ENCODE measurements at places on chromosomes 1 and 21.
A peak's percentile ranks its signal among the peaks of the same experiment; 100 is the strongest.

DNA sequence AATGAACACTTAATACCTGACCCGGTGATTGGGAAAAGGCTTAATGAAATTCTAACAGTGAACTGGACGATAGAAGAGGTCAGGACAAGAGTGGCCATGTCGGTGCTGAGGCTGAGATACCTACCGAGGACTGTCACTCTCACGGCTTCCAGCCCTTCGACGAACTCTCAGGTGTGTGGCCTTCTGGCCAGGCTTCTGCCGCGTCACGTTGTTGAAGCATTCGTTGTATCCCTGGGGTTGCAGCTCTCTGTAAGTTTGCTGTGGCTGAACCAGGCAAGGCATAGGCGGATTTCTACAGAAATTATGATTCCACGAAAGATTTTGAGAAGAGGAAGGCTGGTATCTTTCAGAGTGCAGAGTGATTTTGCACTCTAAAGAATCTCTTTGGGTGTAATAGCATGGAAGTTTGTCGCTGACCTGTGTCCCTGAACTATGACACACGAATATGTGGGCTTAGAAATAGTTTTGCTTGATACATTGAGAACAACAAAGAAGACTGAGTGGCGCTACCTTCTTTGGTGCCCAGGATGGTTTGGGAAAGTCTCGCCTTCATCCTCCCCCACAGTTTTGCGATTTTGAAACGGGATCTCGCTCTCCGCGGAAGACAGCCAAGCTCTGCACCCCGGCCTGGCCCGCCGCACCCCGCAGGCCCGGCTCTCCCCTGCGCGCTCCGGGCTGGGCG lies 403 bp upstream of the EPHX4 start:
- DNase-seq = no peak

DNA sequence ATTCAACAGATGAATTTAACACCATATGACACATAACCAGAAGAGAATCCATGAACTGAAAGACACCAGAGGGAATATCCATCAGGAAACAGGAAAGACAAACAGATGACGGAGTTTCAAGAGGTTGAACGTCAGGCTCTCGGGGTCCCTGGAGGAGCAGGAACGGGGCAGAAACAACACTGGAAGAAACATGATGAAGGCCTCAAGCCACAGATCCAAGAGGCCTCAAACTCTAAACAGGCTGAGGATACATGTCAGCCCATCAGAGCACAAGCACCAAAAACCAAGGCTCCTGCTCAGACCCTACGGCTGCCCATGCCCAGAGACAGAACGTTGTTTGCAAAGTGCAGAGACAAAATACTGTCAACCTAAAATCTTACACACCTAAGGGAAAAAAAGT lies 7.0 kb downstream of the INTS11 start:
- no peak for DNase-seq

GRCh38 chr1:92554216-92554615 lies 67.5 kb upstream of the GFI1 start:
- no peak for DNase-seq

- no peak for DNase-seq
Measured at GRCh38 chr1:14313731-14314431, 284.6 kb upstream of the KAZN start.

DNA sequence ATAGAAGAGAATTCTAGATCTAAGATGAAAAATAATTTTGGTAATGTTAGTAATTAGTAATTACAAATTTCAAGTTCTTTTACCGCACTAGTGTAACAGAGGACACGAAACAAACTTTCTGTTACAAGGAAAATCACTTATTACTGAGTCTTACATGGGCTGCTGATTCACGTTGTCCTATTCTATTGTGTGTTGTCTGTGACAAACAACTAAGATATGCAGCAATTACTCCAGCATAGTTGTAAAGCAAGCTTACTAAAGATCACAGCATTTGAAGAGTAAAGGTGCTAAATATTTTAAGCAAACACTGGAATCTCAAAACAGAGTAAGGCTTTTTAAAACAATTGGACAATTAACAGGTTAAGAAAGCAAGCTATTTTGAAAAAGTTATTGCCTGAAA lies 502.3 kb downstream of the KCNT2 start:
- no peak for DNase-seq

DNA sequence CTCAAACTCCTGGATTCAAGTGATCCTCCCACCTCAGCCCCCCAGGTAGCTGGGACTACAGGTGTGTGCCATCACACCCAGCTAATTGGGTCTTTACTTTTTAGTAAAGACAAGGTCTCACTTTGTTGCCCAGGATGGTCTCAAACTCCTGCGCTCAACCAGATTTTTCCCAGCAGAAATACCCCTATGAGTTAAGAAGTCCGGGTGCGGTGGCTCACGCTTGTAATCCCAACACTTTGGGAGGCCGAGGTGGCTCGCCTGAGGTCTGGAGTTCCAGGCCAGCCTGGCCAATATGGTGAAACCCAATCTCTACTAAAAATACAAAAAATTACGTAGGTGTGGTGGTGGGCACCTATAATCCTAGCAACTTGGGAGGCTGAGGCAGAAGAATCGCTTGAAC lies 6.5 kb upstream of the L1TD1 start:
- DNase-seq = no peak

DNA sequence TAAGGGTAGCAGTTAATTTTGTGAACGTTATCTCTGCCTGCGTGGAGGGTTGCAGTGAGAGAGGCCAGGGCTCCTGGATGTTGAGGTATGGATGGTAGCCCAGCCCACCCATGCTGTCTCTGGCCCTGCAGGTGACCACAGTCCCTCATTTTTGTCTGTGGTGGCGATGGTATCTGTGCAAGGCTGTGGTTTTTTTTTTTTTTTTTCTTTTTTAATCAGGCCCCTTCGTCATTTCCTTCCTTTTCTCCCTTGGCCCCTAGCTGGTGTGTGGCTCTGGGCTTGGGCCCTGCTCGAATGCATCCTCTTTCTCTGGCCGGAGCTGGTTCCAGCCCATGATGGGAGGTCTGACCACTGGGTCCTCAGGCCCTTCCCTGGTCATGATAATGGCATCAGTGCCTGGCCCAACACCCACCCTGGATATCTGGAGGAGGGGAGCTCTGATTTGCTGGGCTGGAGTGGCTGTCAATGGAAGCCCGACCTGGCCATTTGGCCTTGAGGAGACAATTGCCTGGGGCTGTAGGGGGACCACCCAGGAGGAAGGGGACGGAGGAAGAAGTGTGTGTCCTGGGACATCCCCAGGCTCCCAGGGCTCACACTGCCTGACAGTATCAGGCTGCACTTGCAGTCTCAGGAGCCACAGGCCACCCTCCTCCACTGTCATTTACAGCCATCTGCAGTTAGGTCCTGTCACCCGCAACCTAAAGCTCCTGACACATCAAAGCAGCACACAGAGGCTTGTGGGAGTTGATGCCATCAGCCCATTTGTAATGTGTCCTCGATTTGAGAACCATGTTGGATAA lies 8.1 kb upstream of the RNF187 start:
- no peak for DNase-seq

- no peak for DNase-seq
Measured at GRCh38 chr21:25573409-25574206, 33.7 kb downstream of the MRPL39 start.

DNA sequence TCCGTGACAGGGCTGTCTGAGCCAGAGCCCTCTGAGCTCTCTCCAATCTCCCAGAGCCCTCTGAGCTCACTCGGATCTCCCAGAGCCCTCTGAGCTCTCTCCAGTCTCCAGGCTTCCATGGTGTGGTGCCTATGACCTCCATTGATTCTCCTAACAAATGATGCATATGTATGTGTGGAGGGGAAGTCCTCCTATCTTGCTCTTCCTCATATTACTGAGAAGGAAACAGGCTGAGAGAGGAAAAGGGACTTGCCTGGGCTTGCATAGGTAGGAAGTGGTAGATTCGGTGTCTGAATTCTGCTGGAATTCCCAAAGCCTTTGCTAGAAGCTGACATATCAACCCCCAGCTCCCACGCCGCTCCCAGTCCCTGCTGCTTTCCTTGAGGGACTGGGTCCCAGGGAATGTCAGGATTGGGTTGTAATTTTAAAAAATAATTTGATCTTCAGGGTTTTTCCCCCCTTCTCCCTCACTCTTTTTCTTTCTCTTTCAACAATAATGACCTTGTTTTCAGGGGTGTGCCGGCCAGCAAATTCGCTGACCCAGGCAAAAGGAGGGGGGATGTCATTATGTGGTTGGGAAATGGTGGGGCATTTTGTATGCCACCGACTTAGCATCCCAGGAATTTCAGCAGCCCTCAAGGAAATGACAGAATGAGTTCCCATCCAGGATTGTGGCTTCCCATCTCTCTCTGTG lies 42.3 kb upstream of the RUNX3 start:
- no peak for DNase-seq

DNA sequence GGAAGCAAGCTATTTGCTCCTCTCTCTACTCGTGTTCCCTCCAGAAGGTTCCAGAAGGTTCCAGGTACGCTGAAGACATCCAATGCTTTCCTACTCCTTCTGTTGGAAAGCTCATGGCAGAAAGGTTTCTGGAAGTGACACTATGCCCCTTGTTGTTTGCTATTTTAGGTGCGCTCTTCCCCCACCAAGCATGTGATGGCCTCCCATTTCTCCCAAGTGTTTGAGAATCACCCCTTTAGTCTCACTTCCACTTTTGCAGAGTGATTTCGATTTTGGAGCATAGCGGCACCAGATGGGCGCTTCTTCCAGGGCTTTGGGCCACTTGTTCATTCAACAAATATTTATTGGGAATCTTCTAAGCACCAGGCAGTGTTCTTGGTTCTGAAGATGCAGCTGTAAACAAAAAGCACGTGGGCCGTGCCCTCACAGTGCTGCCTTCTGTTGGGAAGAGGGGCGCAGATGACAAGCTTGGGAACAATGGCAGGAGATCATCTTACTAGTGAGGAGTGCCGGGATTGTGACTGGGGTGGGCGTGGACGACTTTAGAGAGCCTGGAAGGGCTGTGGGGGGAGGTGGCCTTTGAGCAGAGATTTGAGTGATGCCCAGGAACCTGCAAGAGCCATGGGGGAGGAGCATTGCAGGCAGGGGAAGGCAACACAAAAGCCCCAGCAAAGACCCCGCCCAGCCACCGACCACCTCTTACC lies 43.0 kb upstream of the TARDBP start:
- DNase-seq = no peak

DNA sequence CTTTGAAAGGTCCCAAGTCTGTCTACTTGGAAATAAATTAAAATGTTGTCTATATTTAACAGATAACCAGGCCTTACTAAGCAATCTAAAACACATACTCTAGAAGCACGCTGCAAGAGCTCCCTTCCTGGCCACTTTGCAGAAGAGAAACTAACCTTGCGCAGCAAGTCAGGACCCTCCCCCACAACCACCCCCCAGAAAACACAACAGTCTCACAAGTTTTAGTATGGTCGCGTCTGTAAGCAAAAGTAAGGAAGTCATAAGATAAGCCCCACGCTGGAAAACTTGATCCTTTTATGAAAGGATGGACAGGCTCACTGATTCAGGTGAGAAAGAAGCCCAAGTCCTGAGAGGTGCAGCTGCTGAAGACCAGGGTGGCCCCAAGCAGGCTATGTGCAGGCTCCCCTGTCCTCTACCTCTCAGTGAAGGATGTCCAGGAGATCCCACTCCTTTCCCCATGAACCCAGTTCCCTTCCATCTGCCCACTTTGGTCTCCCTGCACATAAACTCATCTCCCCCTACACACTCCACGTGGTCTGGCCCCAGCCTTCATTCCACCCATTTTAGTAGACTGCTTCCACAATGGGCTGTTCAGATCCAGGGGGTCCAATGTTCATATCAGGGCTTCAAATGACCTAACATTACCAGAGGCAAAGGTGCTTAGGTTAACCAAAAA lies 23.8 kb downstream of the HIVEP3 start:
- no peak for DNase-seq

DNA sequence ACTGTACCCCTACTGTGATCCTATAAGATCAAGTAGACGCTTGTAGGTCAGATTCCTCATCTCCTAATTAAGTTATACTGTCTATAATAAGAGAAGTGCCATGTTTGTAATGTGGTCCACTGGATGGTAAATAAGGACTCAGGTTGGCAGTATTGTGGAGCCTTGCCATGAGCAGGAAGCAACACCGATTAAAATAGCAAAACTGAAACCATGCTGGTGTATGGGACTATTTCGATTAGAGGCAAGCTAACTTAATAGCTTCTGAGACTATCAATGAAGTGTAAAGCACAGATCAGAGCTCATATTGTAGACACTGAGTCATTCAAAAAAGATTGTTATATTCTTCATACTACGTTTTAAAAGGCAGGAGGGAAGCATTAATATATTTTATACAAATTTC lies 348.8 kb downstream of the HHAT start:
- DNase-seq = no peak

- DNase-seq = no peak
Measured at GRCh38 chr1:12411747-12412146, 181.9 kb downstream of the VPS13D start.

DNA sequence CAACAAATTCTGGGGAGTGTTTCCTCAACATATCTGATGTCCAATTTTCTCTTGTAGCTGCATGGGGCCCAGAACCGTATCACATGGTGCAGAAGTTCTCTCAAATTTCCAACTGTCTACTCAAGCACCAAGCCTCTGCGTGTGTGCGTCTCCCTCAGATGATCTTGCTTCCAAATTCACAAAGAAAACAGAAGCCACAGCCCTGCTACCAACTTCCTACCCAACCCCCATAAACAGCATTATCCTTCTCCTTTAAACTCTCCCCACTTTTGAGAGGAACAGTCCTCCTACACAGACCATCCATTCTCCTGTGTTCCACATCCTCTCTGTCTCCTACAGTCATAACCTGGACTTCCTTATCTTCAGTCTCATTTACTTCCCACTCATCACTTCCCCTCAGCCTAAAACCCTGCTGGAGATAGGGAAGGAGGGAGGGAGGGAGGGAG lies 354.1 kb downstream of the SMYD3 start:
- DNase-seq = no peak

DNA sequence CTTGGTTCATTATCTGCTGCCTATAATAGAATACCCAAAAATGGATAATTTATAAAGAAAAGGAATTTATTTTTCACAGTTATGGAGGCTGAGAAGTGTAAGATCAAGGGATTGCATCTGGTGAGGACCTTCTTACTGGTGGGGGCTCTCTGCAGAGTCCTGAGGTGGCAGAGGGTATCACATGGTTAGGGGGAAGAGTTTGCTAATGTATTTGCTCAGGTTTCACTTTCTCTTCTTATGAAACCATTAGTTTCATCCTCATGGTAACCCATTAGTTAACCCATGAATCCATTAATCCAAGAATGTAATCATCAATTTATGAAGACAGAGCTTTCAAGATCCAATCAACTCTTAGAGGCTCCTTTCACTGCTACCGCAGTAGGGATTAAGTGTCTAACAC lies 120.6 kb downstream of the DNM3 start:
- no peak for DNase-seq

DNA sequence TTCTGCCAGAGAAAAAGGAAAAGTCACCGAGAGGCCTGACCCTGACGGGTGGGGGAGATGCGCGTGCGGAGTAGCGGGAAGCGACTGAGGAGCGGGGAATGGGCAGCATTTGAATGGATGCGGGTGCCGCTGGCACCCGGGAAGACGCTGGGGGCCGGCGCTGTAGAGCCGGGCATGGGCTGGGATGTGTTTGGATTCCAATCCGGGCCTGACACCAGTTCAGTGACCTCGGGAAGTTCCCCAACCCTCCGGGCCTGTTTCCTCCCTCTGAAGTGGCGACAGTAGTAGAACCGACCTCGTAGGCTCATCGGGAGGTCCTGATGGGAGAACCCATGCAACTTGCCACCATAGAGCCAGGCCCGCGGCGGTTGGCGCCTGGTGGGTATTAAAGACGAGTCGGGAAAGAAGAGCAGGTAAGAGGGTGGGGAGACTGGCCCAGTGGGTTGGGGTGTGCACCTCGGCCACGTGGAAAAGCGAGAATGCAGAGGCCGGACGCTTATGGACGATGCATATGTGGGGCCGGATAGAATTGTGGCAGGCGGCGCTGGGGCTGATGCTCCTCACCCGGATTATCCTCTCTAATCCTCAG lies 642 bp upstream of the SLC16A1 start:
- DNase-seq = peak; percentile 71

Data from activated naive CD4-positive, alpha-beta T cell treated with anti-CD3 and anti-CD28 coated beads, Interleukin-2, amount 50 U/mL, for 72 hours (primary cell).